ENCODE measurements at places on chromosomes 2 and 18.

DNA sequence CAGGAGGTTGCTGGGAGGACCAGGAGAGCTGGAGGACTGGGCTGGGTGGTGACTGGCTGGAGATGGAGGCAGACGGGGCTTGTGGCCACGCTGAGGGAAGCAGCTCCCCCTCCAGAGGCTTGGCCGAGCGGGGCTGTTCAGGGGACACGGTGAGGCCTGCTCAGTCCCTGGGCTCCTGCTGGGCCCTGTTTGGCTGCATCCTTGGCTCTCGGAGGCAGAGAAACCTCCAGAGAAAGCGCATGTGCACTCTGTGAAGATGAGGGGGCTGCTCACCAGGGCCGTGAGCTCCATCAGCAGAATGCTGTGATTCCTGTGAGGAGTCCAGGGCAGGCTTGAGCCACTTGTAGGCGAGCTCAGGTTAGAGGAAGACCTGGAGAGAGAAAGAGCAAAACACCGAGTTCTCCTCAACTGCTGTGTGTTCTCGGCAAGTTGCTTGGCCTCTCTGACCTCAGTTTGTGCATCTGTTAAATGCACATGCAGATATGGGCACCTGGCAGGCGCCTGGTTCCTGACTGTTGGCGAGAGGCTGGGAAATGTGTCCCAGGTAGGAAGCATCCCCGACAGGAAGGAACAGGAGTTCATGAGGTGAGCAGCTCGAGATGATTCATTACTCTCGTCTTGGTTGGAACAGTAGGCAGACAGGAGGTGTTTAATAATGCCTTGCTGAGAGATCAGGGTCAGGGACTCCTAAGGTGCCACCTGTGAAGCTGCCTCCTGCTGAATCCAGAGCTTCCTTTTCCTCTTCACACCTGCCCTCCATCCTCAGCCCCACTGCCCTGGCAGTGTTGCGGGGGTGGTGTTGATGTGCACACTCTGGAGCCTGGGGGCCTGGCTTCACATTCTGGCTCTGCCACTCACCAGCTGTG lies 941 bp downstream of the ZAP70 start:
- DNase-seq, result no peak

DNA sequence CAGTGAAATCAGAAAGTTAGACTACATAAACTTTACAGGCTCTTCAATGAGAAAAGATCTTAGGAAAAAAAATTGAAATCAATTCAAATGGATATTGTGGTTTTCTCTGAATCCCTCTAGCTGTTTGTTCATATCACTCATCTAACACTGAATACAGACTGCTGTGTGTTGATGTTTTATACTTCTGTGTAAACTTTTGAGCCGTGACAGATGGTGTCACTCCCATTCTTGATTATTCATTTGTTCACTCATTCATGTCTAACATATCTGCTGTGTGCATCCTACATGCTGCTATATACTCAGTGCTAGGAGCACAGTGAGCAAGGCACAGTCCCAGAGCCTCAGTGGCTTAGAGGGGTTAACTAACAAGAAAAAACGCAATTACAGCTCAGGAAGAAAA lies 12.6 kb downstream of the KLHL23 start:
- no peak for DNase-seq

DNA sequence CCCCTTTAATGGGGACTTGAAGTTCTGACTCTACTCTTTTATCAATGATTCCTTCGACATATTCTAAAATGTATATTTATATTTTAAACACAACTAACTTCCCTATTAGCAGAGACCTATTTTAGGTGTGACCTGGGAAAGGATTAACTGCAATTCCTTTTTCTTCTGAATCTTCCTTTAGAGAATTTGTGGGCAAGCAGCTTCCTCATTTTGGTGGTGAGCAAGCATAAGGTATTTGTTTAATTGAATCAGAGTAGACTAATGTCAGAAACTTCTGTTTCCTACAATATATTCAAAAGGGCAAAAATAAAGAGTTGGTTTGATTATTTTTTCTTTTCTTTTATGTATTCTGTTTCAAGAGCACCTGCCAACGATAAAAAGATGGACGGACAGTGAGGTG lies 237.0 kb downstream of the IKZF2 start:
- no peak for DNase-seq

DNA sequence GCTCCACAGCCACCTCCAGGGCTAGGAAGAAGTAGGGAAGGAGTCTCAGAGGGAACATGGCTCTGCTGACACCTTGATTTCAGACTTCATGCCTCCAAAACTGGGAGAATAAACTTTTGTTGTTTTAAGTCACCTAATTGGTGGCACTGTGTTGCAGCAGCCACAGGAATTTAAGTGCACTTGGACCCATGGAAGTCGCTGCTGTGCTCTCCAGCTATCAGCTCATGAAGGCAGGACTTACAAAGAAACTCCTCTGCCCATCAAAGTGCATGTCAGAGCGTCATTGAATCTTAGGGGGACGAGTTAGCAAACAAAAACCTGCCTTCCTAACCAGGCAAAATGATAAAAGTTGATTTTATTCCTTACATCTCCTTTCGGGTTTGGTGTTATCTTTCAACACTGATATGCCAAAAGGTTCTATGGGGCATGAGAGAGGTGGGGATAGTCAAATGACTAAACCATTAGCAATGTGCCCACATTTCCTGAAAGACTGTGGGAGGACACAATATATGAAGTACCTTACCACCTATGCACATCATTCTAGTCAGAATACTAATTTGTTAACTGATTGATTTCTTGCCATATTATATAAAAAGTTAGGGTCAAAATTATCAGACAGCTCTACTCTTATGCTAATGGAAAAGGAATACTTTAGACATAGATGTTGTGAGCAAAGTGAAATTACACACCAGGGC lies 235.8 kb upstream of the TNP1 start:
- DNase-seq, result no peak

GRCh38 chr2:161102770-161103450 lies 57.3 kb upstream of the TANK start:
- DNase-seq, result no peak

DNA sequence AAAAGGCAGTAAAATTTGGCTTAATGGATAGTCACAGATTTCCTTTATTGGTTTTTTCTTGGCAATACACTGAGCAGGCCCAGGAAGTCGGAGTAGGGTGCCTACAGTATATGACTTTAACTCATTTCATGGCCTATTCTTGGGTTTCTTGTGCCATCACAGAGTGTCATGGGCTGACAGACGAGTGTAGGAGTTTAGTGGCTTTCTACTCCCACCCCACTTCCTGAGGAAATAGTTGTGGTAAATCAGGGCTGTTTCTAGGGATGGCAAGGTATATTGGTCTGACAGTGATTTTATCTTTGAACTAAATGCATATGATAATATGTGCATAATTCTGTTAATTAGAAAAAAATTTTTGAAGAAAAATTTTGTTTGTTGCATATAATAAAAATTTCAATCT lies 100.1 kb downstream of the PLCL1 start:
- DNase-seq, result no peak

DNA sequence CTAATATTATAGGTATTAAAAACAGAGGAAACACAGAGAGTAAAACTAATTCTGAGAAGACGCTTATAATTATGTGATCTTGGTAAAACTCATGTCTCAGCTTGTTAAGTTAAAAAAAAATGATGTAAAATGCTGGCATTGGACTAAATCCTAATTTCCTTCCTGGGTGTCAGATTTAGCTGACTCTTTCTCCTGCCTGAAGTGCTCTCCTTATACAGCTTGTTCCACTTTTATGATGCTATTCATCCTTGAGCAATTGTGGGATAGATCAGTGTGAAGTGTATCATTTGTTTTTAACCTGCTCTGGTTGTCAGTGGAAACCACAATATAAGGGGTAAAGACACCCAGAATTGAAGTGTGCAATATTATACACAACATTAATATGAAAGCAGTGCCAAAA lies 84.9 kb downstream of the EFEMP1 start:
- no peak for DNase-seq

DNA sequence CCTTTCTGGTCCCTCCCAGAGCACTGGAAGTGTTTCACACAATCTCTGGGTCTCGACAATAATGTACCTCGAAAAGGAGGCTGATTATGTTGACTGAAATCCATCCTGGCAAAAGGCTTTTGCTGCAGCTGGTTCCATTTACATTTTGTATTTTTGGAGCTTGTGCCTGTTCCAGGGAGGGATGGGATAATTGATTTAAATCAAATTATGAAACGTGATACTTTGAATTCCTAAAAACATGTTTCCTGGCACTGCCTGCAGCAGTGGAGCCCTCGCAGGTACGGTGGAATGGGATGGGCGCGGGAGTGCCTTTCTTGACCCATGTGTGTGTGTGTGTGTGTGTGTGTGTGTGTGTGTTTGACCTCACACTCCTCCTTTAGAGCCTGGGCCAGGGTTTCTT lies 455.5 kb upstream of the MEIS1 start:
- DNase-seq, result no peak

Data from stimulated activated CD8-positive, alpha-beta memory T cell treated with anti-CD3 and anti-CD28 coated beads, Interleukin-12 subunit alpha, Interleukin-12 subunit beta, amount 100 ng/mL, for 4 hours (primary cell).